ENCODE measurements at places on chromosomes 2 and 18. TPM values are rescaled to one million over a fixed set of nuclear protein-coding genes. Genes with fewer than 3 reads are reported as not detected.

Gene IL1A
- total RNA-seq, result not detected

Gene SULT1C2
- total RNA-seq, result not detected

Gene CLEC4F
- total RNA-seq, result not detected

Gene CPSF3
- total RNA-seq, result 28.7 TPM

Gene C2orf76
- total RNA-seq, result 11.9 TPM

Gene REG3G
- total RNA-seq, result not detected

Gene NOSTRIN
- not detected for total RNA-seq

- no peak for DNase-seq
Observed at GRCh38 chr2:167964650-167965413, 282.6 kb downstream of the STK39 start.

DNA sequence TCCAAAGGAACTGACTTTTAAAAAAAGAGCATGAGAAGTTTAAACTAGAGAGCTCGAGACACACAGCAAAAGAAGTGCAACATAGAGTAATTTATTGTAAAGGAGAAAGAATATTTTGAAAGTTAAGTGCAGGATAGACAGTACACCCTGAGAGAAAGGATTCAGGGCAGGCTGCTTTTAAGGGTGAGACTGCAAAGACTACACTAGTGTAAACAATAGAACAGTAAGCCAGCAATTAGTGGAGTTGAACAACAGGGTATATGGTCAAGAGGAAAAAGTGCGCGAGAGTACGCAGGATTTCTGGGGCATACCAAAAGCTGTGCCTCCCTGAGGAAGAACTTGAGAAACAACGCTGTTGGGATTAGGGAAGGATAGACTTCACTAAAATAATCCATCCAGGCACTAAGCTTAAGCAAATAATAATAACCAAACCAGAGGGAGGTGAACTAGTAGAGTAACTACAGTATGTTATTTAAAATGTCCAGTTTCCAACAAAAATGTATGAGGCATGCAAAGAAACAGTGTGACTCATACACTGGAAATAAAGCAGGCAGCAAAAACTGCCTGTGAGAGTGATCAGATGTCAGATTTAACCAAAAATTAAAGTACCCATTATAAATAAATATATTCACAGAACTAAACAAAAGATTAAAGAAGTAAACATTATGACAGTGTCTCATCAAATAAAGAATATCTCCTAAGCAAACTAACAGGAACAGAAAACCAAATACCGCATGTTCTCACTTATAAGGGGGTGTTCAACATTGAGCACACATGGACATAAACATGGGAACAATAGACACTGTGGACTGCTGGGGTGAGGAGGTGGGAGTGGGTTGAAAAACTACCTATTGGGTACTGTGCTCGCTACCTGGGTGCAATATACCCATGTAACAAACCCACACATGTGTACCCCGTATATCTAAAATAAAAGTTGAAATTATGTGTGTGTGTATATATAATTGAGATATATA lies 40.5 kb upstream of the EMILIN2 start:
- no peak for DNase-seq

GRCh38 chr2:72883356-72883962 lies 3.7 kb upstream of the SPR start:
- DNase-seq, result no peak

- no peak for DNase-seq
Observed at GRCh38 chr18:33641141-33641540, 63.1 kb downstream of the ASXL3 start.

DNA sequence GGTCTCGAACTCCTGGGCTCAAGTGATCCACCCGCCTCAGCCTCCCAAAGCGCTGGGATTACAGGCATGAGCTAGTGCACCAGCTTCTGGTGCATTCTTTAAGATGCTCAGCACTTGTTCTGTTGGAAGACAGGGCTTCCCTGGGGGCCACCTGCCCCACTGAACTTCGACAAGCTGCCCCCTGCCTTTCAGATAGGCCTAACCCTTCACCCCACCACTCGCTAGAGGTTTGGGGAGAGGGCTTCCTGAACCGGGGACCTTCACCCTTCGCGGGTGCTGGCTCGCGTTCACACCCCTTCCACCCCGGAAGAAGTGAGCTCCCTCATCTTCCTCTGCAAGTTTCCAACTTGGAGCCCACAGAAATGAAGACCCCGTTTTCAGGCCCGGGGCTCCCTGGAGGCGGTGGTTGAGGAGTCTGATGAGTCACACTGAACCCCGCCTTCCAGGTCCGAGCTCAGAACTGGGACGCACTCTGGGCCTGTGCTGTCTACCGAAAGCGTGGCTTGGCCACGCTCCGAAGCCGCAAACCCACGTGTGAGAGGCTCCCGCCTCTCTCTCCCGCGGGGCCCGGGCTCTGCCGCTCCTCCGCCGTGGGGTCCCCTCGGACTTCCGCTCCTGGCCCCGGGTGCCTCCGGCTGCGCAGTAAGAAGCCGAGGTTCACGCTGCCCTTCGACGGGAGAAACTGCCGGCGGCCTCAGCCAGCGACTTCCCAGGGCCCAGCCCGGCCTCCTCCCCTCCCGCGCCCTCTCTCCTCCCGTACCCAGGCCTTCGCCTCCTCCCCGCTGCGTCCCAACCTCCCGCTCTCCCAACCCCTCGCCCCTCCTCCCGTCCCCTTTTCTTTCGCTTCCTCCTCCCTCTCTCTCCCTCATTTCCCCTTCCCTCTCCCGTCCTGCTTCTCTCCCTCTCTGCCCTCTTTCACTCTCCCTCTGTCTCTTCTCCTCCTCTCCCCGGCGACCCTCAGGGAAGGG lies 47.5 kb upstream of the SP3 start:
- peak; percentile 24 for DNase-seq

DNA sequence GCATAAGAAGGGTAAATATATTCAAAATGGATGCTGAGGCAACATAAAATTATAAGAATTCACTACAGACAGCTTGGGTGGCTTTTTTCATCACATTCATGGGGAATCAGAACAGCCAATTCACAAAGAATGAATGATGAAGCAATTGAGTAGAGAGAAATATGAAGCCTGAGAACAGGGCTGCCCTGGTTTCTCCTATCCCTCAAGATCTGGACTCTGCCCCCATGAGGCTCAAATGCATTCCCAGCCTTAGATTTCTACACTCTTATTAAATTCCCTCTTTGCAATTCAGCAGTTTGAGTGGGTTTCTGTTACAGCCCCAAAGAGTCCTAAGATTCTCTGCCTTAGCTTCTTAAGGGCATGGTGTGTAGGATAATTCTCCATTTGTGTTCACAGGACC lies 172.5 kb downstream of the MAIP1 start:
- no peak for DNase-seq

DNA sequence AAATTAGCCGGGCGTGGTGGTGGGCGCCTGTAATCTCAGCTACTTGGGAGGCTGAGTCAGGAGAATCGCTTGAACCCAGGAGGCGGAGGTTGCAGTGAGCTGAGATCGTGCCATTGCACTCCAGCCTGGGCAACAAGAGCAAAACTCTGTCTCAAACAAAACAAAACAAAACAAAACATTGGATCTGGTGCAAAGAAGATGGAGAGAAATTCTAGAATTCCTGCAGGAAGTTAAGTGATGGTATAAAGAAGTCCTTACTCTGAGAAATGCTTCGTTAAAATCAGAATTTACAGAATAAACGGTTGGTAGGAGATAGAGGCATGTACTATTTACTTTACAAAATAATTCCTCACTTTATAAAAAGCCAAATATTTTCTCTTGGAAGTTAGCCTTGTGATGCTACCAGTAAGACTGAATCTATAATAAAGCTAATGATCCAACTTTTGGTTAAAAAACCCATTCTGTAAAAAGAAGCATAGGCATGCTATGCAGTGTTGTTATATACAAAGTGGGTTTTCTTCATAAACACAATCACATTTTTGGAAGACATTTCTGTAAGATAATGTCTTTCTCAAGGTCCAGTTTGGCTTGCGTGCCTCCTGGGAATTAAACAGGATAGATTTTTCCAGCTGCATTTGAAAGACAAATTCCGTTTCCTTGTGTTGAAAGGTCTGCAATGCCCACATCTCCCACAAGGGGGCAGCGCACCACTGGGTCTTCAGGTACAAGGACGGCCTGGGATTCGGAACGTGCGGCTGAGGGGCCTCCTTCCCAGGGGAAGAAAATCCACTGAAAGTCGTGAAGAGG lies 35.6 kb upstream of the PNO1 start:
- peak; percentile 51 for DNase-seq

- no peak for DNase-seq
Observed at GRCh38 chr2:99776906-99777646, 287.3 kb upstream of the REV1 start.

- no peak for DNase-seq
Observed at GRCh38 chr2:2850859-2851258, 519.8 kb upstream of the MYT1L start.

- DNase-seq, result no peak
Observed at GRCh38 chr2:232024457-232024856, 62.9 kb downstream of the DIS3L2 start.

Data from naive thymus-derived CD8-positive, alpha-beta T cell (primary cell).